ENCODE measurements at places on chromosomes 7 and 10.

DNA sequence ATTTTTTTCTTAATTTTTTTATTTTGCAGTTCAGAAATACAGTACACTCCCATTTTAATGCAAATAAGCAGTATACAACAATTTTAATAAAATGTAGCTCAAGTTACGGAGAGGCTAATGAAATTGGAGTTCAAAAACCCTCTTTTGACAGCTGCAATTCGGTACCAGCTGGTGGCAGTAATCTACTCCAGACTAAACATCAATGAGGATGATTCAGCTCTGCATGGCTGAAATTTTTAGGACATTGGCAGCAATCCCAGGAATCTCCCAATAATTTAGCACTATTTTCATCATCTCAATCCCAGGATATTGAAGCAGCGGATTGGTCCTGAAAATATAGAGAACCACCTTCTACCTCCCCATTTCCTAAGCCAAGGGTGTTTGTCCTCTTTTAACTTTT, 278.8 kb downstream of the CACNA2D1 start:
- no peak for DNase-seq

GRCh38 chr7:38179776-38180226, 1.8 kb downstream of the STARD3NL start:
- DNase-seq = no peak

- no peak for DNase-seq
These were observed 162.9 kb downstream of the ACTR3B start for GRCh38 chr7:152922318-152923081.

DNA sequence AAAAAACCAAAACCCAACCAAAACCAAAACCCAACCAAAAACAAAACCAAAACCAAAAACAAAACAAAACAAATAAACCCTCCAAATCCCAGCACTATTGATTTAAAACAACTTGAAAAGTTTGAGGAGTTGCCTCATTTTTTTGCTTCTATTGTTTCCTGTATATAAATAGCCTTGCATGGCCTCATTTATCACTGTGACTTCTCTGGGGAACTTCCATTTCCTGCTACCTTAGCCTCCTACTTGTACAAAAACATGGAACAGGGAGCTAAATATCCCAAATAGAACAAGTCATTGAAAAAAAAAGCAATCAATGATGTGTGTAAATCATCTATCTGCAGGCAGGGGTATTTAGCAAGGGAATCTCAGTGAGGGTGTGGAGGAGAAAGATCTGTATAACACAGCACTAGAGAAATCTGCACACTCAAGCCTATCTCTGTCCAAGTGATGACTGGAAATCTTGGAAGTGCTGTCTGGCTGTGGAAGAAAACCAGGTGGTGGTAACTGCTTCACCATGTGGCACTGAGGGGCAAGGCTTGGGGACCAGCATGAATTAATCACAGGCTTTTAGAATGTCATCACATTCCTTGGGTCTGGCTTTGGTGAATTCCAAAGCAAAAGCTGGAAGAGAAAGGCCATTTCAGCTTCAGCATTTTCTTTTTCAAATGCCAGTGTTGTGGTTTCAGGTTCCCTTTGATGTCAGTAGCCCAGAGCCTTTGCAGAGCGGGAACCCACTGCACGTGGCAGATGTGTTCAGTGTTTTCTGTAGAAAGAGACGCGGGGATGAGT, 349.5 kb upstream of the ZNF32 start:
- DNase-seq = no peak

GRCh38 chr10:55476129-55476528, 675.1 kb upstream of the PCDH15 start:
- DNase-seq = no peak

DNA sequence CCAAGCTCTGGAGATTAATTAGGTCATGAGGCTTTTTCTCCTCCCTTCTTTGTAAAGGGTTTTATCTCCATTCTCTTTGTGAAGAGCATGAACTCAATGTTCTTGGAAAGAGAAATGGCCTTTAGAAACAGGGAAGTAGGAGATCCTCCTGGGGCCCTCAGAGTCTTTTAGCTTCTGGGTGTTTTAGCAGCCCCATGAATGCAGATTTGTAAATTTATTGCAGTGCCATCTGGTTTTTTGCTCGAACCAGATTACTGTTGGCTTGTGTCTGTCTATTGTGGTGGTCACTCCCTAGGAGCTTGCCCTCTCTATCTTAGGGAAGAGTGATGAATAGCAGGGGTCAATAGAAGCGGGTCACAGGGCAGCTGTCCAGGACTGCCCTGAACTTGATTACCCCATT, 110.6 kb downstream of the BTRC start:
- no peak for DNase-seq

DNA sequence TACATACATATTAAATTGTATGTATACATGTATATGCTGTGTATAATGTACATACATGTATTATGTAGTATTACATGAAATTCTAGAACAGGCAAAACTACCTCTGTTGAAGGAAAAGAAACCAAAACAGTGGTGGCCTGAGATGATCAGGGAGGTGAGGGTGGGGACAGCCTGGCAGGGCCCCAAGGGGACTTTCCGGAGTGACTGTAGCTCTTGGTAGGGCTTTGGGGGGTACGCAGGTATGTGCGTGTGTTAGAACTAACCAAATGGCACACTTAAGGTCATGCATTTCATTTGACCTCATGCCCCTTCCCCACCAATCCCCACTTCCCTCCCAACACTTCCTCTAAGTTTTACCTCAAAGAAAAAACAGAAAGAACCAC, 31.3 kb downstream of the CTBP2 start:
- DNase-seq = no peak

DNA sequence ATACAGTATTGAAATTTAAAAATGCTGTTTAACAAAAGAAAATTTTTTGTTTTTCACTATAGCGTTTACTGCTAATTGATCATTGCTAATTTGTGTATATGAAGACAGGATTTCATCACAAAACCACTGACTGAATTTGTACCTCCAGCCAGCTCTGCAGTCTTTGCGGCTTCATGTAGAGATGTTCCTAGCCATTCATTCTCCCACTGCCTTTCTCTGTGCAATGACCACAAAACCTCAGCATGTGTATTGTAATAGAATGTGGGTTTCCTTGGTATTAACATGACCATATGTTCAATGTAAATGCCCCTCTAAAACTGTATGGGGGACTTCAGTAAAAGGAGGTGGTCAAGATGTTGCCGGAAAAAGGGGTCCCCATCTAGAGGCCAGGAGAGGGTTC, 81.1 kb upstream of the STEAP1B start:
- DNase-seq = no peak

DNA sequence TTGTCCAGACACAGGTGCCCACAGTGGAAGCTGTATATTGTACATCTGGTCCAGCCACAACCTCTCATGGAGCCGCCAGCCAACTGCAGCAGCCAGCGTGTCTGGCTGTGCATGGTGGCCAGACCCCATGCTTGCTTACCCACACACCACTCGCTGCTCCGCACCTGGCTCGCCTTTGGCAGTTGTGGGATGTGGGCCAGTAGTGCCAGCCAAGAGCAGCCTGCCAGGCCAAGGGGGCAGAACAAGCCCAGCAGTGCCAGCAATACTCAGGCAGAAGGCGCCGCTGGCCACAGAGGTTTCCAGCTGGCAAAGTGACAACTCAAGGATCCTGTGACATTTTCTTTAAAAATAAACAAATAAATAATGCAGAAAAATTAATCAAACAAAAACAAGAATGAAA, 11.7 kb upstream of the TMEM243 start:
- DNase-seq = no peak

GRCh38 chr10:77077316-77077945, 560.2 kb downstream of the KCNMA1 start:
- no peak for DNase-seq

DNA sequence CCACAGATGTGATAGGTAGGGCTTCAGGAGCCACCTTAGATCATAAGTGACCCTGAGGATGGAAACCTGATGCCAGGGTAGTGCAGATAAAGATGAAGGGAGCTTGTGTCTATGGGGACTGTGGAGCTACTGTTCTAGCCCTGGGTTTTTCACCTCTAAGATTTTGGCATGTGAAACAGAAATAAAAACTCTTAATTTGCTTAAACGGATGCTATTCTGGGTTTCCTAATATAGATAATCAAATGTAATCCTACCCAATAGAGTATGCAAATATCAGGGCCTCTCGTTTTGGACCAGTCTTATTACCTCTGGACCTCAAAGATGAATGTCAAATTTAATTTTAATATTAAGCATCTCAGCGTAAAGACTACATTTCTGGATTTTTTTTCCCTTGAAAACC, 49.3 kb downstream of the ABCB4 start:
- DNase-seq = no peak

DNA sequence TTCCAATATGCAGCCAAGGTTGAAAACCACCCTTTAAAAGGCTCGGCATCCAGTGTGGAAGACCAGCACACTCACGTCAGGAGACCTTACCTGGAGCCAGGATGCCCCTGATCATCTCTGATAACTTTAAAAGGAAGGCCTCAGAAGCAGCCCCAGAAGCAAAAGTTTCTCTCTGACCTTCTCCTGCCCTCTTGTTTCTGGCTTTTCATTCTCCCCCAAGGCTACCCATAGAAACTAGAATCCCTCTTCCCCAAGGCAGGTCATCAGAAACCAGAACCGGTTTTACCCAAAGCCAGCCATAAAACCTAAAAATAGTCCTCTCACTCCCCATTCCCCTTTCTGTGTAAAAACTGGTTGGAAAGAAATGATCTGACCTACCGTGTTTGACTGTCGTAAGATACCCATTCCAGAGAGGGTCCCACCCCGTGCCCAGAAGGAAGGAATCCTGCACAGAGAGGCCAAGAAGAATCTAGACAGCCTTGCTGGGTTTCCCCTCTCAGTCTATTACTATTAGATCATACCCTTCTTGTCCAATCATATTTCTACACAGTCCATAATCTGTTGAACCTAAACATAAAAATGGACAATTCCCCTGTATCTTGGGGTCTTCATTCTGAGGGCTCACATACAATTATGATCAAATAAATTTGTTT, 17.5 kb upstream of the TSPAN14 start:
- no peak for DNase-seq

DNA sequence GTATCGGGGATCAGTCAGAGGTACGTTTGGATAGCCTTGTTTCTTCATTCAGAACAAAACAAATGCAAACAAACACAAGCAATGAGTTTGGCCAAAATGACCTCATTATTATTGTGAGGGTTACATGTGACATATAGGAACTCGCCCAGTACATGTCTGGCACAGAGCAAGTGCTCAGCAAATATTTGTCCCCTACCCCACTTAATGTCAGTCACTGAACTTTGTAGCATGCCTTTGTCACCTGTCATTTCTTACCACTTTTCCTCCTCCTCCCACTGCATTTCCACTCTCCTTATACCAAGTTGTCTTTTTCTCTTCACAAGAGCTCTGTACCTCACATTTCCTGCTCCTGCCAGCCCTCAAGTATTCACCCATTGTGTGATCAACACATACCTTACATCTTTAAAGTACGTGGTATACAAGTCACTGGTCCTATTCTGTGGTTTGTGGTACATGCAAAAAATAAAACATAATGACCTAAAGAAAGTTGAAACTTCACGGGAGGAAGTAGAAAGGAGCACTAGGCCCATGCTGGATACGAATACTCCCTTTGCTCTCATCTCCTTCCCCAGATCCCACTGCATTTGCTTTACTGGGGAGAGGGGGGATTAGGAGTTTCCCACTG, 236.0 kb downstream of the INHBA start:
- no peak for DNase-seq

DNA sequence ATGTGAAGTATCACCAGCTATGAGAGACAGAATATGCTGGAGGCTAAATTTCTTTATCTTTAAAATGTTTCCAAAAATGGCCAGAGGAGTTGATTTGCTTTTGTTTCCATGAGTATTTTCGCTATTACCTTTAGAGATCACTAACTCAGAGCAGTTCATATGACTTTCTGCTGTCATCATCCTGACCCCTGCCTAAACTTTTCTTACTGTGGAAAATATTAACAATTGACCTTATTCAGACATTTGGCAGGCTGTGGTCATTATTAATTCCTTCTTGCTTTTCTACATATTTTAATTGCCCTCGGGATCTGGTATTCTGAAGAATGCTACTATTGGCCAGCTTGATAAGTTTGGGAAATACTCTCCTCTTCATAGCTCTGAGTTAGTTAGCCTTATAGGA, 156.5 kb downstream of the EXOC4 start:
- no peak for DNase-seq

DNA sequence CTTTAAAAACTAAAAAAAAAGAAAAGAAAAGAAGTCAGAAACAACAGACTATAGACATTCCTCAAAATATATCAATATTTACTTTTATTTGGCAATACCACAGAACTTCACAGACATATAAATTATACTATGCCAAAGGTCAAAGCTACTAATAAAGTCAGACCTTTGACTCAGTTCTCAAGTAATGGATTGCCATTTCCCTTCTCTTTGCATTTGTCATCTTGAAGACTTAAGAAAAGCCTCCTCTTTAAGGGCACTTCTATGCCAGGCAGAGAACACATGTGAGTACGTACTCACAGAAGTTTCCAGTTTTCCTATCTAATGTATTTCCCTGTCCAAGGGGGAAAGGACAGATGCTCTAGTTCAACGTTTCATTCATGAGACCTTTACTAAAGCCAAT, 37.6 kb downstream of the TNPO3 start:
- DNase-seq = no peak

DNA sequence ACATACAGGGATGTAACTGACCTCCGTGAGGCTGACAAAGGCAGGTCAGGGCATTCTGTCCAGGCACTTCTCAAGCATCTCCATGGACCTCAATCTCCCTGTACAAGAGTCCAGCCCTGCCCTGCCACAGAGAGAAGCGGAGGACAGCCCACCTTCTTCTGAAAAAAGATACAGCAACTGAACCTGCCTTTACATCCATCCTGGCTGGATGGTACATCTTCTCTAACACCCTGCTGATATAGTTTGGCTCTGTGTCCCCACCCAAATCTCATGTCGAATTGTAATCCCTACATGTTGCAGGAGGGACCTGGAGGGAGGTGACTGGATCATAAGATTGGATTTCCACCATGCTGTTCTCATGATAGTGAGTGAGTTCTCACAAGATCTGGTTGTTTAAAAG, 40.5 kb upstream of the KCNMA1 start:
- no peak for DNase-seq

DNA sequence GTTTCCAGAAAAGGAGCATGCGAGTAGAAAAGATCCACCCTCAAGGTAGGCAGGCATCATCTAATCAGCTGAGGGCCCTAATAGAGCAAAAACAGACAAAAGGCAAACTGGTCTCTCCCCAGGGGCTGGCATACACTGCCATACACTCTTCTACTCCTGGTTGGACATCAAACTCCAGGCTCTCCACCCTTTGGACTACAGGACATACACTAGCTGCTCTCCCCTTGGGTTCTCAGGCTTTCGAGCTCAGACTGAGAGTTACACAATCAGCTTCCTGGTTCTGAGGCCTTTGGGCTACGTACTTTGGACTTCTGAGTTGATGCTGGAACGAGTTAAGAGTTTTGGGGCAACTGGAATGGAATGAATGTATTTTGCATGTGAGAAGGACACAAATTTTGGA, 50.9 kb upstream of the TM9SF3 start:
- DNase-seq = no peak

DNA sequence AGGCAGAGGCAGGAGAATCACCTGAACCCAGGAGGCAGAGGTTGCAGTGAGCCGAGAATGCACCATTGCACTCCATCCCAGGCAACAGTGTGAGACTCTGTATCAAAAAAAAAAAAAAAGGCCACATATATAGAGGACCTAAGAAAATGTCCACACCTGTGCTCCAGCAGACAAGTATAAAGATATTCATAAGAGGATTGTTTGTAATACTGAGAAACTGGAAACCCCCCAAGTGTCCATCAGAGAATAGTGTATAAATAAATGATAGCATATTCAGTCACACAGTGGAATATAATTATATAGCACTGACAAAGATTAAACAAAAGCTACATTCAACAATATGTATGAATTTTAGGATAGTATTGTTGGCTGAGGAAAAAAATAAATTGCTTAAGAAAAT, 1050.6 kb downstream of the GRM8 start:
- DNase-seq = no peak
